NCI-H2171 treated with DMSO at 0.1 percent for 48 hours (cell line): ENCODE measurements at places on chromosomes 1 and 21.
A peak's percentile ranks its signal among the peaks of the same experiment; 100 is the strongest.

GRCh38 chr21:44290327-44291077 lies 4.8 kb downstream of the AIRE start:
- DNase-seq = no peak

DNA sequence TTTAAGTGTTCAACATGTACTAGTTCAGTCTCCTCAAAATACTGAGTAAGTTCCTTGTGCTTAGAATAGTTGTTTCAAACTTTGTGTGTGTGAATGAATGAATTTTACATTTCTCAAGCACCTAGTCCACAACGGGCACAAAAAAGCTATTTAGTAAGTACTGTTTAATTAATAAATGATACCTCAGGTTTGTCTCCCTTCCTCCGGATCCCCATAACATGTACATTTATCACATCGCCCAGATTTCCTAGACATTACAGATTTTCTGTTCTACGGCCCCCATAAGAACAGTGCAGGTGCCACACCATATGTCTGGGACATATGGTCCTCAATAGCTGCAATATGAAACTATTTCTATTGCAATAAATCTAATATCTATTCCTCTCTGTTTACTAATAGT lies 1.3 kb upstream of the TTF2 start:
- DNase-seq = peak; percentile 82

DNA sequence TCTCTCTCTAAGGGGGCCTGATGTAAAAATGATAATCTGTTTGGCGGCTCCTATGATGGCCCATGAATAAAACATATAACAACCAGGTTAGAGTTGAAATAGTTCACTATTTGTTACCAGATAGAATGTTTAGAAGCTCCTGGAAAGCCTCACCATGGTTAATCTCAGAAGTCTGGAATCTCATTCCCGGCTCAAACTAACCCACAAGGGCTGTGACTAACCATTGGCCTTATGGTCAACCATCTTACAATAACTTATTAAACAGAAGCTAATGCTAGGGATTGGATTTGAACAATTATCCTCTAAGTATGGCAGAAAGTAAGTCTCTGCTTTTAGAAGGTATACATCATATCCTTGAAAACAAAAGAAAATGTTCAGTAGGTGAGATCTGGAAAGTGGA lies 134.1 kb upstream of the ADGRL2 start:
- no peak for DNase-seq

DNA sequence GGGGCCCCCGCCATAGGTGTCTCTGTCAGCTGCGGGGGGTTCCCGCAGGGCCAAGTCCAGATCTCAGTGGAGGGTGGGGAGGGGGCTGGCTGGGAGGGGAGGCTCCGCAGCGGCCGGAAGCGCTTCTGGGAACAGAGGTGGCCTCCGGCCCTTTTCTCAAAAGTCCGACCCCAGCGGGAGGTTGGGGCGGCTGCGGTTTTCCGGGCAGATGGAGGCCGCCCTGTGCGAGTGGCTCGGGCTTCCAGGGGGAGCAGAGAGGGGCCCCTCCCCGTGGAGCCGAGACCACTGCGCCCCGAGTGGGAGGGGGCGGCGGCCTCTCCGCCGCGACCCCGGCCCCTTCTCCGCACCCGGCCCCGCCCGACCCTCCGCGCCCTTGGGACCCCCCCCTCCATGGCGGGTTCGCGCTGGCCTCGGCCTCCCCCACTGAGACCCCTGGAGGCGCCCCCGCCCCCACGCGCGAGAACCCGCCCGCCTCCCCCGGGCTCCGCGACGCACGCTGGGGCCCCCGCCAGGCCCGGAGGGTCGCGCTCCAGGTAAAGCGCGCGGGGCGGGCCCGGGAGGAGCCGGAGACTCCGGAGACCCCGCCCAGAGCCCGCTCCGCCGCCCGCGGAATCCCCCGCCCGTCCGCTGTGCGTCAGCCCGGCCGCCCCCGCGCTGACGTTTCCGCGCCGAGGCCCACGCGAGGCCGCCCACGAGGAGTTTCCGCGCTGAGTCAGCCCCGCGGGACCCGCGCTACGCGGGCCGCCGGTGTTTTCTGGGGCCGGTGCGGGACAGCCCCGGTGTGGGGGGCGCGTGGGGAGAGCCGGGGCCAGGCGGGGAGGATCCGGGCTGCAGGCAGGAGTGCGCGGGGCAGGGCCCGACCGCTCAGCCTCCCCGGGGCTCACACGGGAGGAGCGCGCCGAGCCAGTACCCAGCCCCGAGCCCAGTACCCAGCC lies 5.2 kb downstream of the TNFRSF18 start:
- peak; percentile 29 for DNase-seq

GRCh38 chr1:5220821-5221220 lies 566.4 kb downstream of the AJAP1 start:
- no peak for DNase-seq

DNA sequence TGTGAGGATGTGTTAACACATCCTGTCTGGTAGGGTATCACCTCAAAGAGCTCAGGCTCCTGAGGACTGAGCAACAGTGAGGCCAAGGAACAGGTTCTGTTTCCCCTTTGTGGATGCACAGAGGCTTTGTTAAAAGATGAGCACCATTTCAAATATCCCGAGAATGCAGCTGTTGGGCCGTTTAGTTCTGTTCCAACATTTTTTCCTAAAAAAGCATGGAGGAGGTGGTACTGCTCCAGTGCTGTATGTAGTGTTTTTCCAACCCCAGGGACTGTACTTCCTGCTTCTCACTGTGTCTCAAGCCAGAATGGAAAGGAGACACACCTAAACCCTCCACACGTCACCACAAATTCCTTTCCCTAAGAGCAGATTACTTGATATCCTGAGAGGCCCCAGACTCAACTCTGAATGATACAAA lies 53.8 kb upstream of the BCL10 start:
- DNase-seq = no peak

GRCh38 chr1:157626099-157626498 lies 28.2 kb upstream of the FCRL4 start:
- DNase-seq = no peak

GRCh38 chr1:226111098-226111882 lies 48.8 kb downstream of the H3-3A start:
- DNase-seq = peak; percentile 88

- peak; percentile 16 for DNase-seq
These were observed 617.5 kb downstream of the PTPRU start for GRCh38 chr1:29853716-29854330.

GRCh38 chr1:55262822-55263221 lies 47.7 kb upstream of the USP24 start:
- DNase-seq = no peak

DNA sequence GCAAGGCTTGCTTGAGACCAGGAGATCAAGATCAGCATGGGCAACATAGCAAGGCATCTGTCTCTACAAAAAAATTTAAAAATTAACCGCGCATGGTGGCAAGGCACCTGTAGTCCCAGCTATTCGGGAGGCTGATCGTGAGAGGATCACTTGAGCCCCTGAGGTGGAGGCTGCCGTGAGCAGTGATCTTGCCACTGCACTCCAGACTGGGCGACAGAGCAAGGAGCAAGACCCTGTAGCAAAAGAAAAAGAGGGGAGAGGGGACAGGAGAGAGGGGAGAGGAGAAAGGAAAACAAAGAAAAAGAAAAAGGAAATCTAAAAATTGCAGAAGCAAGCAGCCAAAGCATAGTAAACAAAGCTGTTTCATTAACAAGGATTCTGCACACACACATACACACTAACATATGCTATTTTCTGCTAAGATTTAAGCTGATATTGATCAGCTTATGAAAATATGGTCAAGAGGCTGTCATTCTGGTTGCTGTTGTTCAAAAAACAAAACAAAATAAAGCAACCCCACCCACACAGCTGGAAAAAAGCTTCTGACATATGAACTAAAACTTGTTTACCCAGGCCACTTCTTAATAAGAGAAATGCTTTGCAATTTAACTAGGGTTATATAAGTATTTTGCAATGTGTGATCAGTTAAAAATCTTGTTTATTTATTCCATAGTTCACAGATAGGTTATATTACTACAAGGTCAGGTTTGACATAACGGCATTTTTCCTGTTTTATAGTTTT lies 1.8 kb downstream of the ARNT start:
- no peak for DNase-seq

GRCh38 chr21:44819283-44820243 lies 1.7 kb upstream of the SUMO3 start:
- no peak for DNase-seq
